ENCODE measurements at places on chromosomes 3 and 15.

DNA sequence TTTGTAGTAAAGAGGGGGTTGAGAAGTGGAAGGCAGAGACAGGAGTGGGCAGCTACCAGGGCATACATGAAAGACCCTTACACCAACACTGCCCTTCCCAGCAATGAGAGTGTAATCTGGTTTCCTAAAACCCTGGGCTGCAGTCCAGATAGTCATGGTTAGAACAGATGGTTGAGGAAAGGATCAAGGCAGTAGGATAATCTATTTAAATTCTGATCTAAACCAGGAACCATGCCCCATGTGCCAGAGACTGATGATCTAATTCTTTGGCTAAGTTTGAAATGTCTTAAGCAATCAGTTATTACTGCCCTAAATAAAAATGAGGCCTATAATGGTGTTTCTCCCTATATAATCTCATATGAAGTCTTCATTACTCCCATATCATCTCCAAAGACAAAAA, 59.6 kb downstream of the PRTG start:
- DNase-seq = no peak

GRCh38 chr3:23665741-23666140, 140.0 kb upstream of the UBE2E1 start:
- no peak for DNase-seq

DNA sequence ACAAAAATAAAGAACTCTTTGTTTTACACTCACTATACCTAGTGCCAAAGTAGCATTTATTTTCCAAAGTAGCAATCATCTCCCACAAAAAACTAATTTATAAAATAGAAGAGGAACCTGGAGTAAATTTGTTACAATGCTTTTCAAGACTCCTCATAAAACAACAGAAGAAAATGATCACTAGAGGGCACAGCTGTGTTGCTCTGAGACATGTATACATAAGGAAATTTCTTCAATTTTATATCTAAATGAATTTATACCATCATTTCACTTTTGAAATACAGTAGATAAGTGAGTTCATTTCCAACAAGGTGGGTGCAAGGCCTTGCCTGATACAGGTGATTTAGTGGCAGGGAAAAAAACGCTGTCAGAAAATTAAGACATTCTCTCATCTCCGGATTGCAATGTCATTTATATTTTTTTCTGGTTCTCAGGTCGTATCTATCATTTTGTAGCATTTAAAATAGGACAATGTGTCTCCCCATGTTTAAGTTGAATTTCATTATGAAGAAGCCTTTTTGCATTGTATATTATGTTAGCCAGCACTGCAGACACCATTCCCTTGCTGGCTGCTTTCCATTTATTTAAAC, 25.3 kb upstream of the ARHGEF26 start:
- DNase-seq = no peak

DNA sequence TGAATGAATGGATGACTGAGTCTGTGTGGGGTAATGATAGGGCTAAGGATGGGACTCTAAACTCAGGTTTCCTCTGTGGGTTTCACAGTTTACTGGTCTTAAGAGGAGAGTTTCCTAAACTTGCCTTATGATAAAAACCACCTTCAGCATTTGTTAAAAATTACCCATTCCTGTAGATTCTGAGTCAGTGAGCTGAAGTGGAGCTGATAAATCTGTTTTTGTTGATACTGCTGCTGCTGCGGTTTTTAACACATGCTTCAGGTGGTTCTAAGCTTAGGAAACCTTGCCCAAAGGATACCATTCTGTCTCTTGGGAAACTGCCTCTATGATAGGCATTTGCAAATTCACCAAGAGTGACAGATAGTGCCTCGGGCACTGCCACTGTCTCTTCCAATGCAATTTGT, 52.6 kb downstream of the MECOM start:
- no peak for DNase-seq

DNA sequence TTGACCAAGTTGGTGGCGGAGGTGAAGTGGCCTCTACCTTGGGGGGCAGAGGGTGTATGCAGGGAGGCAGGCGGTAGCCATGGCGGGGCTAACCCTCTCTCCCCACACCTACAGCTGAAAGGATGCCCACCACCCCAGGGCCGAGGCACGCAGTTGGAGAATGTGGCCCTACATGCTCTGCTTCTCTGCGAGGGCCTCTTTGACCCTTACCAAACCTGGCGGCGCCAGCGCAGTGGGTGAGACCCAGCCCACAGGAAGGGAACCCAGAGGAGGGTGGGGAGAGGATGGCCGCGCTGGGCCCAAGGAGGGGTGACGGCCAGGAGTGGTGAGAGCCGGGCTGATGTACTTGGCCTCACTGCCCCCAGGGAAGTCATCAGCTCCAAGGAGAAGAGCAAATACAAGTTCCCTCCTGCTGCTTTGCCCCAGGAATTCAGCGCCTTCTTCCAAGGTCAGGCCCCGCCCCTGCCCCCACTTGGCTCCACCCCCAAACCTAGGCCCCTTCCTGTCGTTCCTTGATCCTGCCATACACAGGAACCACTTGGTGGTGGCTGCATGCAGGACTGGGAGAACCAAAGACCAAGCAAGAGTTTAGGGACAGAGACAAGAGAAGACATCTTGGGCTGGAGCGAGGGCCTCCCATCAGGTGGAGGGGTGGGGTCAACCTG, 9.8 kb downstream of the NBEAL2 start:
- no peak for DNase-seq

GRCh38 chr3:15592968-15593367, 8.4 kb downstream of the HACL1 start:
- DNase-seq = no peak

- no peak for DNase-seq
Measured at GRCh38 chr15:65521350-65521749, 3.9 kb upstream of the DPP8 start.
